ENCODE measurements at places on chromosomes 1 and 21.

DNA sequence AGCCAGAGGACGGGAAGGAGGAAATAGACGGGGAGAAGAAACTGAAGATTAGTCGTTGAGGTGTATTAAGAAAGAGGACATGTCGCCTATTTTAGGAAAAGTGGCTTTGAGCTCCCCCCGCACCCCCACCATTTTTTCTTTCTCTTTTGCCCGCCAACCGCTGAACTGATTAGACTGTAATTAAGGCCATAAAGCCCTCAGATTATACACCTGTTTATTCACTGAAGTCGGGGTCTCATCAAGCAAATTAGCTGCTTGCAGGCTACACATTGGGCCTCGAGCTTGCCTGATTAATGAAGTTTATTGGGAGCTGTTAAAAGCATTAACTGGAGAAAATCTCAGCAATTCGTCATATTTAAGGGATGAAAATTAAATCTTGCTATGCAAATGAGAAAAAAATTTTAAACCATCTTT lies 119.4 kb upstream of the RRP15 start:
- H3K27me3 ChIP-seq: 0 out of 2 replicates have a peak, but pooled peaks cover 2% of the 10 kb centered on the region
- no peak for DNase-seq
- no peaks in the 10 kb centered on the region for H3K4me1 ChIP-seq

DNA sequence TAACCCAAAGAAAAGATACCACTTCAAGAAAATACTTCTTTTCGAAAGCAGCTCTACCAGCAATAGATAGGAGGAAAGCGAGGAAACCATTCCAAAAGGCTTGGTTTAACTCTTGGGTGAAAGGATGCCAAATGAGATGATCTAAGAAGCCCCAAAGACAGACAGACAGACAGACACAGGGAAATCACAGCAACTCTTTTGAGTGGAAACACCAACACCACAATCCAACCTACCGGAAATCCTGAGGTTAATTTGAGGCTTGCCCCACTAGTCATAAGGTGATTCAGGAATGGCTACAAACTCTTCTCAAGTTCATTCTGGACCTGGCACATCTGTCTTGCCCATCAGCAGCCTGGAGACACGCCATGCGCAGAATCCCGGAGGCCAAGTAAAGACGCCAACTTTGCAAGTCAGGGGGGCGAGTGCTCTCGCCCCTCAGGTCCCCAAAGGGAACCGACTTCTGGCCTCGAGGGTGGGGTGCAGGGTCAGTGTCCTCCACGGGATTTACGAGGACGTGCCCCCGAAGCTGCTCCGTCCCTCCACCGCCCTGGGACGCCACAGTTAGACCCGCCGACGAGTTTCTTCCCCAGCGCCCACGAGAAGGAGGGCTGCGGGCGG lies 778 bp downstream of the EVI5 start:
- H3K27me3 ChIP-seq: no peaks in the 10 kb centered on the region
- H3K4me3 ChIP-seq: peak overlapping the region; percentile 85
- H3K4me1 ChIP-seq: 0 out of 2 replicates have a peak, but pooled peaks cover 1% of the 10 kb centered on the region
- H3K36me3 ChIP-seq: no peaks in the 10 kb centered on the region
- DNase-seq: no peak
- H3K27ac ChIP-seq: no peak overlapping the region

DNA sequence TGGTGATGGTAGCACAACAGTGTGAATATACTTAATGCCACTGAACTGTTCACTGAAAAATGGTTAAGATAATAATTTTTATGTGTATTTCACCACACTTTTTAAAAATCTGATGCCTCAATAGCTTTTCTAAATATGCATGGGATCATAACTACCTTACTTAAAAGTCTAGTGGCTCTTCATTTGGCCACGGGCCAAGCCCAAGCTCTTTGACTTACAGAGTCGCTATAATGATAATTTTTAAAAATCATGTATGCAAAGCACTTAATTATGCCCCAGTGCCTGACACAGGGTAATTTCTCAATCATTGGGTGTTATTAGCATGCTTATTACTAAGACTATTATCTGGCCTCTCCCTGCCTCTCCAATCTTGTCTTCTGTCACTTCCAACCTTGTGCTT lies 7.6 kb upstream of the CNN3 start:
- no peak overlapping the region for H3K27ac ChIP-seq
- no peaks in the 10 kb centered on the region for H3K4me1 ChIP-seq
- no peak overlapping the region for H3K4me3 ChIP-seq

DNA sequence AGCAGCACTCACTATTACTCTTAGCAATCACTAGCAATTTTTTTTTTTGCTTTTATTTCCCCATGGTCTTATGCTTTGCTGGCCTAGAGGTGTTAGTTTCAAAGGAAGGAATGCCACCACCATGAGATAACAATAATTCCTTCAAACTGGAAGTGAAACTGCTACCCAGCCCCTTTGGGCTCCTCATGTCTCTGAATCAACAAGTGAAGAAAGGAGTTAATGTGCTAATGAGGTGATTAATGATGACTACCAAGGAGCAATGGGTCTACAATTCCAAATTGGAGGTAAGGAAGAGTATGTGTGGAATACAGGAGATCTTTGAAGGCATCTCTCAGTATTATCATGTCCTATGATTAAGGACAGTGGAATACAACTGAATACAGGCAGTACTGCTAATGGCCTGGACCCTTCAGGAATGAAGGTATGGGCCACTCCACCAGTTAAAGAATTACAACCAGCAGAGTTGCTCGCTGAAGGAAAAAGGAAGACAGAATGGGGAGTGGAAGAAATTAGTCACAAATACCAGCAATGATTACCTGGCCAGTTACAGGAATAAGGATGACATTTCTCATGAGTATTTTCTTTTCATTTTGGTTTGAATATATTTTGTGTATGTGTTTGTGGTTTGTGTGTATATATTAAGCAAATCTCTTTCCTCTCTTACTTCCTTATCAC lies 652.9 kb downstream of the ADGRL2 start:
- H3K36me3 ChIP-seq: no peaks in the 10 kb centered on the region
- H3K27ac ChIP-seq: no peak overlapping the region
- H3K27me3 ChIP-seq: no peaks in the 10 kb centered on the region
- no peaks in the 10 kb centered on the region for H3K4me1 ChIP-seq
- H3K4me3 ChIP-seq: no peak overlapping the region

DNA sequence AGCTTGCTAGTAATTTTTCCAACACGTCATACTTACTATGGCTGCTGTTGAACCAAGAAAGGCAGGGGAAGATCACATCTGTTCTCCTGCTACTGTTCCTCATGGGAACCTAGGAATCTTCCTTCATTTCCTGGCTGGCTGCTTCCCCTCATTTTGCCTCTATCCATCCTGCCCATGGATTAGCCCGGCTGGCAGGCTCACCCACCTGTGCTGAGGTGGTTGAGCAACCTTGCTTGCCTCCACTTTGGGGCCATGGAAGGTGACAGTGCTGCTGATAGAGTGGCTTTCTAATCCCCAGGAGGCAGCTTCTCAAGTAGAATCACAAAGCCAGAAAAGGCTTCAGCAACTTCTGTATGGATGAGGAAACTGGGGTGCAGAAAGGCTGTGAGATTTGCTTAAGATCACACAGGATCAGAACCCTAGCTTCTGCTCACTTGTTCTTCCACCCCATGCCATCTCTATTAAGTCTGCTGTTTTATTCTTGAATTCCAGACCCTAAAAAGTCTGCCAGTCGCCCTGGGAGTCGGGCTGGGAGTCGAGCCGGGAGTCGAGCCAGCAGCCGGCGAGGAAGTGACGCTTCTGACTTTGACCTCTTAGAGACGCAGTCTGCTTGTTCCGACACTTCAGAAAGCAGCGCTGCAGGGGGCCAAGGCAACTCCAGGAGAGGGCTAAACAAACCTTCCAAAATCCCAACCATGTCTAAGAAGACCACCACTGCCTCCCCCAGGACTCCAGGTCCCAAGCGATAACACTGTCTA lies 6.2 kb upstream of the BMP8A start:
- H3K27ac ChIP-seq: no peak overlapping the region
- H3K4me1 ChIP-seq: no peaks in the 10 kb centered on the region
- no peak overlapping the region for H3K4me3 ChIP-seq
- no peaks in the 10 kb centered on the region for H3K27me3 ChIP-seq
- H3K36me3 ChIP-seq: peaks cover 14% of the 10 kb centered on the region

- peaks cover 3% of the 10 kb centered on the region for H3K36me3 ChIP-seq
- no peaks in the 10 kb centered on the region for H3K4me1 ChIP-seq
- H3K27me3 ChIP-seq: no peaks in the 10 kb centered on the region
- H3K4me3 ChIP-seq: no peak overlapping the region
Observed at GRCh38 chr1:15923241-15923640, 52.7 kb downstream of the ZBTB17 start.

DNA sequence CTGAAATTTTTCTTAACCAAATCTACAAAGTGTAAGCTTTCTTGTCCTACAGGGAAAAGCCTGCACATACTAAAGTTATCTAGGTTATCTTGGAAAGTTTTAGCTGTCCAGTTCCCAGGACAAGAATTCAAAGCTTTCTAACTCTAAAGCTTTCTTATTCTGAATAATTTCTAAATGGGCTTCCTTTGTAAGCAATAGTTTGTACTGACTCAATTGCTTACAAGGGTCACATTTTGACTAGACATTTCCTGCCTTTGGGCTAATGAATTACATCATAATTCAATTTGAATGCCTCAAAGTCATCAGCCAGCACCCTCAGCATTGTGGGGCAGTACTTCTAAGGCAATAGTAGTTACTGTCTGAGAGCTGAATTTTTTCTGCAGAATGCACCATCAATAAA lies 223.0 kb downstream of the LTN1 start:
- no peak overlapping the region for H3K4me3 ChIP-seq
- H3K27me3 ChIP-seq: no peaks in the 10 kb centered on the region
- no peak for DNase-seq
- no peaks in the 10 kb centered on the region for H3K36me3 ChIP-seq
- H3K4me1 ChIP-seq: no peaks in the 10 kb centered on the region

- no peak overlapping the region for H3K27ac ChIP-seq
- H3K36me3 ChIP-seq: peaks cover 17% of the 10 kb centered on the region
- no peak overlapping the region for H3K4me3 ChIP-seq
- no peaks in the 10 kb centered on the region for H3K27me3 ChIP-seq
- no peak for DNase-seq
- H3K4me1 ChIP-seq: no peaks in the 10 kb centered on the region
Observed at GRCh38 chr1:39293375-39294070, 89.0 kb downstream of the MACF1 start.

Measured in iPS DF 6.9 (cell line).